ENCODE measurements at places on chromosomes 12 and 14. TPM values are rescaled to one million over a fixed set of nuclear protein-coding genes. Genes with fewer than 3 reads are reported as not detected.

GRCh38 chr14:75662966-75663365, 1.9 kb downstream of the TTLL5 start:
- DNase-seq: no peak

The COQ5 gene
- 20.9 TPM for total RNA-seq

DNA sequence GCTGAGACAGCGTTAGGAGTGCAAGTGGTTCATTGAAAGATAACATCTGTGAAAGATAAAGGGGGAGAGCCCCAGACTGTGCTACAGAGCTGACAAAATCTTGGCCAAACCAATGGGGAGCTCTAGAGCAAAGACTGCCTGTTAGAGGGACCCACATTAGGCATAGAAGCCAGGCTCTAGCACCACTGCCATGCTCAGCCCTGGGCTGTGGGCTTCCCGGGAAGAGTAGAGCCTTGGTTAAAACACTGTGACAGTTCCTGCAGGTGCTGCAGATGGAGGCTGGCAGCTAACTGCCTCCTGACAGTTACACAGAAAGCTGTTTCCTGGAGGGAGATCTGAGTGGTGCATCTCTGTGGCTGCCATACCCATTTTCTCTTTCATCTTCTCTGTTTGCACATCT, 23.0 kb downstream of the TSHR start:
- DNase-seq: no peak

- no peak for DNase-seq
Measured at GRCh38 chr12:116389990-116390389, 112.5 kb upstream of the MED13L start.

- DNase-seq: no peak
Measured at GRCh38 chr12:82682326-82682725, 4.4 kb upstream of the TMTC2 start.

GRCh38 chr14:59015482-59015881, 173.0 kb upstream of the DAAM1 start:
- DNase-seq: no peak

The LRTM2 gene
- total RNA-seq: not detected

DNA sequence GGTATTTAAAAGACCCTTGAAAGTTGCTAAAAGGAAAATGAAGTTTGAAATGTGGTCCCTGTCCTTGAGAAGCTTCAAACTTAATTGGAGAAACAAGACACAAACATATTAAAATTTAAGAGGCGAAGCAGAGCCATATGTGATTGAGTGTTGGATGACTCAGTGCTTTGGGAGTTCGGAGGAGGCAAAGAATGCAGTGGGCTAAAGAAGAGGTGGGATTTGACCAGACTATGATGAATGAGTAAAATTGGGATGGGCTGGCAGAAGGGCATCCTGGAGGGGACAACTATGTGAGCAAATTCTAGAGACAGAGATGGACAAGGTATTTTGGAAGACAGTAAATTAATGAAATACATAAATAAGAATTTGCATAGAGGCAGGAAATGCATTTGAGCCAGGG, 358.6 kb downstream of the EGLN3 start:
- DNase-seq: no peak

DNA sequence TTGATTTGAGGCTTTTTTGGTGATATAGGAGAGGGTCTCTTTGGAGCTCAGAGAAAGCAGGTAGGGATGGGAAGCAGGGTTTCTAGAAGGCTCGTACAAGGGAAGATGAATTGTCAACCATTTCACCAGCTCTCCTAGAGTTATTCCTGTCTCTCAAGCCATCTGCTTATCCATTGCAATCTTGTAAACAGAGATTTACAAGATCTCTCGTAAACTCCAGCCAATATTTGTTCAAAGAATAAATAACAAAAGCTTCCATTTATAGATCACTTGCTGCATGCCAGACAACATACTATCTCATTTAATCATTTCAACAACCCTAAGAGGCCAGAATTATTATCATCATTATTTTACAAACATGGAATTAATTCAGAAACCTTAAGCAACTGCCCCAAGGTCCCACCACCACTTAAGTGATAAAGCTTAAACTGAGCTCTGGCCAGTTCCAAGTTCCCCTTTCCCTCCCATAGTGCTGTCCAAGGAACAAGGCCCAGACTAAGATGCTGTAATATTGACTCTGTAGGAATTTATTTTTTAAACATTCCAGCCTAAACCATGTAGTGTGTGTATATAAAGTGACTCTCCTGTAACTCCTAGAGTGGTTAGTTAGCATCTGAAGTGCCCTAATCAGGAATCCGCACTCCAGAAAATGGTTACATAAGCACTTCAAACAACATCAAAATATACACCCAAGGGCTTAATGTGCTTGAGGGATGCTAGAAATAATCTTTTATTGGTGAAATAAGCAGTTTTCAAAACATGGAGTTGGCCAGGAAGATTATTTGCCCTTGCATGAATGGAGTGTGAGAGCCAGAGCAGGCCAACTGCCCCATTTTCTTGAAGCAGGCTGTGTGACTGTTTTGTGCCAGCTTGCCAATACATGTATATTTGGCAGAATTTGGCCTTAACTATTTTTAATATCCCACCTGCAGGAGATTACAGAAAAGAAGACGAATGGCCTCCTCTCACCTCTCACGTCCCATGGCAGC, 2.8 kb upstream of the PLEKHH1 start:
- DNase-seq: no peak

DNA sequence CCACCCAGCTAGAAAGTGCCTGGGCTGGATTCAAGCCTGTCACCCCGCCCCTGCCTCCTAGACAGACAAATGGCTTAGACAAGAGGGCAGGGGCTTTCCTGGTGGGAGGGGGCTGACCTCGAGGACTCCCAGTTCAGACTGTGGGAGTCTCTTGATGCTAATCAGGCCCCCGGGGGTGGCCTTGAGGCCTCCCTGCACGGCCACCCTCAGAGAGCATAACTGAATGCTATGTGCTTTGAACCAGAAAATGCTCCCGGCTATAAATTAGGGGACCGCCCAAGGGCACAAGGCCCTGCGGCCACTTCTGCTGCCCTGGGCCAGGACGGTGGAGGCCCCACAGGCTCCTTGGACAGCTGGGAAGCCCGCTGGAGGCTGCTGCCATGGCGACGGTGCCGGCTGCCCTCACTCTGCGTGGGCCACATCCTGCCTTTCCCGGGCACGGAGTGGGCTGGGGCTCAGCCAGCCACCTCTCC, 111.0 kb upstream of the NCOR2 start:
- no peak for DNase-seq

GRCh38 chr12:83198291-83199015, 511.7 kb downstream of the TMTC2 start:
- DNase-seq: no peak

- DNase-seq: no peak
Measured at GRCh38 chr14:91089958-91090535, 23.8 kb upstream of the DGLUCY start.

The TMEM253 gene
- 0.98 TPM for total RNA-seq

The C3AR1 gene
- total RNA-seq: not detected

- peak; percentile 67 for DNase-seq
Measured at GRCh38 chr12:49019443-49020324, 1.1 kb upstream of the PRKAG1 start.

Data from Caco-2 (cell line).